ENCODE measurements at places on chromosomes 12 and 14.

- DNase-seq: no peak
These were observed 62.9 kb downstream of the GLRX5 start for GRCh38 chr14:95597784-95598211.

DNA sequence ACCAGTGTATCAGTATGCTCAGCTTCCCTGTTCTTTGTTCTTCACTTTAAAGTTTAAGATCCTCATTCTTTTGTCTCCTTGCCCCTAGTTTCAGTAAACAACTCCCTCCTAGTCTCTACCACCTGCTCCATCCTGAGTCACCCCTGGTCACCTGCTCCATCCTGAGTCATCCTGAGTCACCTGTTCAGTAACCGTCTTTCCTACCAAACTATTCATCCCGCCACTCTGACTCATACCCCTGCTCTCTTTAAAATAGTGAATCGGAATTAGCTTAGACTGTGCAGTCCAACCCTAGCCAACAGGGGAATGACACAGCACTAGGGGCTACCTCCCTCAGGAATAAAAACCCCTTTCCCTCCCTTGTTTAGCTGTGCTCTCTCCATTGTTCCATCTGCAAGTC, 888.1 kb upstream of the MDGA2 start:
- DNase-seq: no peak

GRCh38 chr12:21939435-21939834, 1.8 kb downstream of the ABCC9 start:
- no peak for DNase-seq

GRCh38 chr14:103348154-103348553, 14.1 kb downstream of the EIF5 start:
- no peak for DNase-seq

DNA sequence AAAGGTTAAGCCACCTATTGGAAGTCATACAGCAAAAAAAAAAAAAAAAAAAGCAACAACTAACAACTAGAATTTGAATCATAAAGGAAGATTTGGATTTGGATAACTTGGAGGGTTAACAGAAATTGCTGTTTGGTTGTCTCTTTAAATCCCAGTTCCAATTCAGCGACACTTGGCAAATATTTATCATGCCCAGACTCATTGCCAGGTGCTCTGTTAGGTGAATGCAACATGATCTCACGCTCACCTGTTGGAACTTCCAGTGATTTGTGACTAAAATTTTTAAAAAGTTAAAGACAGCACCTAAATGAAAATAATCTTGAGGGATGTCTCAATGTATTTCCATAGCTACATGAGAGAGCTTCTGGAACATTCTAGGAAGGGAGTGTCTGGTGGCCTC, 103.7 kb downstream of the TBX3 start:
- DNase-seq: no peak

GRCh38 chr14:89336338-89336737, 80.7 kb downstream of the FOXN3 start:
- no peak for DNase-seq

- DNase-seq: no peak
These were observed 28.3 kb upstream of the GRIP1 start for GRCh38 chr12:66707002-66707697.

- no peak for DNase-seq
These were observed 30.2 kb downstream of the KCNA5 start for GRCh38 chr12:5073853-5074252.

- no peak for DNase-seq
These were observed 321.2 kb upstream of the TMTC1 start for GRCh38 chr12:30104971-30105370.

DNA sequence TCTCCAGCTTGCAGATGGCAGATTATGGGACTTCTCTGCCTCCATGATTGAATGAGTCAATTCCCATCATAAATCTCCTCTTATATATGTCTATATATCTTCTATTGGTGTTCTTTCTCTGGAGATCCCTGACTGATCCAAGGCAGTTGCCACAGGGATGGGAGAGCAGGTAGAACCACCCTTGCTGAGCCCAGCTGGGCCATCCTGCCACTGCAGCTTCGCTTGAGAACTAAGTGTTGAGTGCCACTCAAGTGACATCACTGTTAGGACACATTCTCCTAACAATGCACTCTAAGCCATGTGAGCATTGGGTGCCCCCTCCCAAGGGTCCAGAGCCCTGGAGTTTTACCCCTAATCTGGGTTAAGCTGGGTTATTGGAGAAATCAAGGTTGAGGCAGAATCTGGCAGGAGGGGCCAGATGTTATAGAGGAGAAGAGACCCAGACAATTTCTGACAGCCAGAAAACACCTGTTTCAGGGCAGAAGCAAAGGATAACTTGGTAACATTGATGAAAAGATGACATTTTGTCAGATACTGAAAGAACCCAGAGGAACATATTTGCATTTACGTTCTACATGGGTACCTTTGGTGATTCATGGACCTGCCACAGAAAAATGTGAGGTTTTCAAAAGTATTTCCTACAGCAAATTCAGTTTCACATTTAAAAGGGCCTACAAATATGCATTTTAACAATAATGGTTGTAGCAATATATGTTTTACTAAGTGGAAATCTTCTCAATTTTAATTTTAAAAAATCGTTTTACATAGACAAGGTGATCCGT, 57.2 kb upstream of the MAX start:
- no peak for DNase-seq

- no peak for DNase-seq
These were observed 4.6 kb upstream of the SYCP3 start for GRCh38 chr12:101743724-101744472.

DNA sequence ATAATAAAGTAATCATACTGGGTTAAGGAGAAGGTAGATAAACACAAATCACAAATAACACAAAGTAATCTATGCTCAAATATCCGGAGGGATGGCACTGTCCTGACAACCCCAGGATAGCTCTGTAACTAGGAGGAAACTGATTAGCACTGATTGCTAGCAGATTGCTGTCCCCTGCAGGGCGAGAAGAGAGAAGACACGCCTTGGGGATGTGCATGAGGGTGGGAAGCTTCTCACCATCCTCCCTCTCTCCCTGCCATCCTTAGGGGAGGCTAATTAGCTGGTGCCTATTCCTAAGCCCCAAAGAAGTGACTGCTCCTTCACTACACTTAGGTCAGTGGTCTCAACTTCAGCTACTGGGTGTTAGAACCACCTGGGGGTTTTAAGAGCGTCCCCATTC, 27.0 kb upstream of the TMEM260 start:
- DNase-seq: no peak

DNA sequence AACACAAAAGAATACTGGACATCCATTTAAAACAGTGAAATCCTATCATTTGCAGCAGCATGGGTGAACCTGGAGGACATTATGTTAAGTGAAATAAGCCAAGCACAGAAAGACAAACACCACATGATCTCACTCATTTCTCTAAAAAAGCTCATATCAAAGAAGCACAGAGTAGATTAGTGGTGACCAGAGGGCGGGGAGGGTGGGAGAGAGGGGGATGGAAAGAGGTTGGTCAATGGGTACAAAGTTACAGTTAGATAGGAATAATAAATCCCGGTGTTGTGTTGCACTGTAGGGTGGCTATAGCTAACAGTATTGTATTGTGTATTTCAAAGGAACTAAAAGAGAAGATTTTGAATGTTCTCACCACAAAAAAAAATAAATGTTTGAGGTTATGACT, 52.4 kb downstream of the DUSP6 start:
- DNase-seq: no peak

- DNase-seq: no peak
These were observed 571.7 kb downstream of the RPS29 start for GRCh38 chr14:49014476-49014875.

- DNase-seq: no peak
These were observed 10.2 kb upstream of the DHRS7 start for GRCh38 chr14:60175255-60175902.

DNA sequence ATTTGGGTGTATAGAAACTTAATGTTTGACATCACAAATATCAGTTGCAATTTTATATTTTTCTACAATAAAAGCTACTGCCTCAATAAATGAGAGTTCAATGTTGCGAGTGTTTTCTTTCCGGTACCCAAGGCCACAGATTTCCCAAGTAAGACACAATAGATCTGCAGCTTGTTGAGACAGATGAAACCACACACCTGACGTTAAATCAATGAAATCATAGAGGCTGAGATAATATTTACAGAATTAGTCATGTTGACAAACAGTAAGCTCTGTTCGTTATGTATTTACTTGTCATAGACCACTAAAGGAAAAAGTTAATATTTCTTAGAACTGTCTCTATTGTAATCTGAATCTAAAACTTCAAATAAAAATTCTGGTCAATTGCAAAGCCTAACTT, 49.2 kb upstream of the PTHLH start:
- no peak for DNase-seq

DNA sequence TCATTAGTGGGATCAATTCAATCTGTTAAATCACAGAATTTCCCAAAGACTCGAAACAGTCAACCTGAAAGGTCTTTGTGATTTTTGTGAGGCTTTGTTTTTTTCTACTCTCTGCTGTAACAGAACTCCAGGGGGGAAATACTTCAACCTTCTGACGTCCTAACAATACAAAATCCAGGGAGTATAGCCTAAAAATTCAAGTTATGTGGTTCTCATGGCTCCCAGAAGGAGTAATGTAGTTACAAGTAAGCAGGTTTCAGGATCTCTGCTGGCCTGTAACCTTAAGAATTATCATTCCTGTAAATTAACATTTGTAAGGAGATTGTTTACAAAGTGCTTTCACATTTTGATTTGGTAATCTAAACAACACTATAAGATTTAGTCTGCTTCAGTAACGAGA, 39.9 kb downstream of the VEZT start:
- DNase-seq: no peak

DNA sequence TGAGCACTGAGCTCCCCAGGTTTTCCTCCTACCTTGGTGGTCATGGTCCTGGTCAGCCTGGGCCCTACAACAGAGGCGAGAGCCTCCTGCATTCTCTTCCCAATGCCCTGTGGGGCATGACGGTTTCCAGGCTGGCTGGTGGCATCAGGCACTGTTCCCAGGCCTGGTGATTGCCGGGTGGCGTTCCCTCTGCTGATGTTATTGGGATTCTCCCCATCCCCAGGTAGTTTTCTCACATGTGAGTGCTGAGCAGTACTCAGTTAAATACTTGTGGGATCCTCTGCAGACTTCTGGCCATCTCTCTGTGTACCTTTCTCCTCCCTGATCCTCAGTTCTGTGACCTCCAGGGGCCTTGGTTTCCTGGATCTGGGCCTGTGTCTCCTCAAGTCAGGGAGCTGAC, 15.8 kb downstream of the C1R start:
- no peak for DNase-seq

DNA sequence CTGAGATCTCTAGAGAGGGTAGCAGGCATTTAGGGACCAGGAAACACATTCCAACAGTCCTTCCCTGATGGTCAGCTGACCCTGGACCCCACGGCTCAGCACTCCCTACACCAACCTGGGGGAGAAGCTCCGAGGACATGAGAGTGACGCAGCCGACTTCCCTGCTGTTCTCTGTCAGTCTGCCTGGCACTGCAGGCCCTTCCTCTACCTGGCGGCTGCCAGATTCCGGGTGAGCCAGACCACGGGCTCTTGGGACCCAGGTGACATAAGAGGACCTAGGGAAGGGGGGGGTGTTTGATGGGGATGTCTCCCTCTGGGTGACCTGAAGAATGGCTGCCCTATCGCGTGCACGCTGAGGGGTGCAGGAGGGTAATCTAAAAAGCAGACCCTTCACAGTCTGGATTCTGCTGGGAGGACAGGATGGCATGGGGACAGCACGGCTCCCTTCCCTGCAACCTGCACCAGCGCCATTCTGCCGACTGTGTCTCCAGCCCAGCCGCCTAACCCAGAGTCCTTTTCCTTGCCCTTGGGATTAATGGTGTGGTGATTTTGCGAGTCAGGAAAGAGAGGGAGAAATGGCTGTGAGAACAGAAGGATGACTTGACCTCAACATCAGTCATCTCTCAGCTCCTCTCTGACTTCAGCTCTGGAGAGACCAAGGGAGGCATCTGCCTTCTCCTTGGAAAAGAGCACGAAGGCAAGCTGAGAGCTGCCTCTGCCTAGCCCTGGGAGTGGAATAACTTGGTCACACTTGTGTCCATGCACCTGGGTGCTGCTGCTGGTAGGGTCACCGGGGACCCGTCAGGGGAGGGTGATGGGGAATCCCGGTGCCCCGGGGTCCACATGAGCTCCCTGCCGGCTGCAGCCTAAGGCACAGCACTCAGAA, 158.5 kb downstream of the CALM1 start:
- DNase-seq: no peak

DNA sequence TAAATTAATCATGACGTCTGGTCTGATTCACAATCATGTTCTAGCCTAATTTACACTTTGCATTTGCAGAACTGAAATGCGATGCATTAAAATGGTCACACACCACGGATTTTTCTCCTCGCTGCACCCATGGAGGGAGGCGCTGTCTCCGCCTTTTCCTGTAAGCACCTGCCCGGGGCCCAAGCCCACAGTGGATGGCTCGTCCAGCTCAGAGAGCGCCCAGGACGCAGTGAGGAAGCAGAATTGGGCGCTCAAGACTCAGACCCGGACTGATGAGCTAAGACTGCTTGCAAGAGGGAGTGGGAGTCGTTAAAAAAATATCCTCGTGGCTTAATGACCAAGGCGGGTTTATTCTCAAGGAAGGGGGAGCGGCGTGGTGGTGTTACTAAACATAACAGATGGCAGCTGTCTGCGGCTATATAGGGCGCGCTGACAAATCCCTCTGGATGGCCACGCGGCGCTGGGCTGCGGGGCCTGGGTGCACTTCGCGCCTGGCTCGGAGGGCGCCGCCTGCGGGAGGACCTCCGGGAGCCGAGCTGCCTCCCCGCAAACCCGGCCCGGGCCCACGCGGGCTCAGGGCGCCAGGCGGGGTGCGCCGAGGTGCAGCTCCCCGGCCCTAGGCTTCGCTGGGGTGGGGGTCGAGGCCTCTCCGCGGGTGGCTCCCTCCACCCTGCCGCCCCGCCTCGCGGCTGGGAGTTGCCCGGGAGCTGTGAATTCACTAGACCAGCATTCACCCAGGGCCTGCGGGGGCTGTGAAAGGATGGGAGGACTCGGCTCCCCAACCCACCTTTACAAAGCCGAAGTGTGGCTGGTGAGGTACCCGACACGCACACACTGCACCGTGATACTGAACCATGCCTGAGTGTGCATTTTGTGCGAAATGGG, 78.7 kb downstream of the PPM1A start:
- peak; percentile 17 for DNase-seq

DNA sequence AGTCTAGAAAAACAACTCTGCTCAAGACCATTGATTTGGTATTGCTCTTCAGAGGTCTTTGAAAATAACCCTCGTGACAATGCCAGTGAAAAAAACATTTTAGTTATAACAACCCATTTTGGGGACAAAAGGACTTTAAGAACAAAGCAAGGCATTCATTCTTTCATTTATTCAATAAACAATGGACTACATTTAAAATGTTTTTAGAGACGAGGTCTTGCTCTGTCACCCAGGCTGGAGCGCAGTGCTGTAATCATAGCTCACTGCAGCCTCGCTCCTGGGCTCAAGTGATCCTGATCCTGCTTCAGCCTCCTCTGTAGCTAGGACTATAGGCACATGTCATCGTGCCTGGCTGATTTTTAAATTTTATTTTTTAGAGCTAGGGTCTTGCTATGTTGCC, 7.7 kb upstream of the KICS2 start:
- no peak for DNase-seq

- DNase-seq: no peak
These were observed 19.5 kb upstream of the SERPINA1 start for GRCh38 chr14:94407906-94408305.

All from HL-60 (cell line).